ENCODE measurements at places on chromosomes 16 and 17. TPM values are rescaled to one million over a fixed set of nuclear protein-coding genes. Genes with fewer than 3 reads are reported as not detected.

GRCh38 chr17:38485146-38485468 lies 56.8 kb downstream of the ARHGAP23 start:
- no peak overlapping the region for H3K27ac ChIP-seq
- no peaks in the 10 kb centered on the region for H3K4me1 ChIP-seq
- DNase-seq: no peak
- no peak overlapping the region for H3K4me3 ChIP-seq
- H3K36me3 ChIP-seq: no peaks in the 10 kb centered on the region

DNA sequence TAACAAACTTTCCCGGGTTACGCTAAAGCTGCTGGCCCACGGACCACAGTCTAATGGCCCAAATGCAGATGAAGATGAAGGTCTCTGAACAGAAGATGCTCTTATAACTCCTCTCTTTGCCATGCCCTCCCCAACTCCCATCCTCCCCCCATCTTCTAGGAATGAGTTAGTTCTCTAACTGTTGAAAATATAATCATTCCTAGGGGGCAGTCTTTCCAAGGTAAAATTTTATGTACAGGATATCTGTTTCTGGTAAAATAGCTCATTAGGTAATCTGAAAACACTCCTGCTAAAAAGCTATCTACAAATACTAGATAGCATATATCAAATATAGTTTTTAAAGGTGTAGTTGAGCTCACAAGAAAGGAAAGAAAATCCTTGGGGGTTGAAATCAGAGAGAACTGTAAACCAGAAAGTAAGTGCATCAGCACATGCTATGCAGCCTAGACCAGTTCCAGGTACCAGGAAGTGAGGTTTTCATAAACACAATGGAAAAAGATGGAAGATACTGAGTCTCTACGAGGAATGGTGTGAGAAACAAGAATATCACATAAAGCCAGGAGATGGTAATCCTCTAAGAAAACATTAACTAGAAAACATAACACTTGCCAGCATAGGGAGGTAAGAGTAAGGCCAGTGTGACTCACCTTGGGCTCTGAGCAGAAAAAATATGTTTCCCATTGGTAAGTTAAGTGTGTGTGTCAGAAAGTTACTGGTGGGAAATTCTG lies 38.1 kb downstream of the CMC2 start:
- no peaks in the 10 kb centered on the region for H3K4me1 ChIP-seq

GRCh38 chr16:48310908-48311641 lies 63.7 kb upstream of the ABCC11 start:
- DNase-seq: no peak
- peaks cover 4% of the 10 kb centered on the region for H3K4me1 ChIP-seq
- H3K4me3 ChIP-seq: no peak overlapping the region
- H3K27me3 ChIP-seq: no peaks in the 10 kb centered on the region
- no peaks in the 10 kb centered on the region for H3K36me3 ChIP-seq

DNA sequence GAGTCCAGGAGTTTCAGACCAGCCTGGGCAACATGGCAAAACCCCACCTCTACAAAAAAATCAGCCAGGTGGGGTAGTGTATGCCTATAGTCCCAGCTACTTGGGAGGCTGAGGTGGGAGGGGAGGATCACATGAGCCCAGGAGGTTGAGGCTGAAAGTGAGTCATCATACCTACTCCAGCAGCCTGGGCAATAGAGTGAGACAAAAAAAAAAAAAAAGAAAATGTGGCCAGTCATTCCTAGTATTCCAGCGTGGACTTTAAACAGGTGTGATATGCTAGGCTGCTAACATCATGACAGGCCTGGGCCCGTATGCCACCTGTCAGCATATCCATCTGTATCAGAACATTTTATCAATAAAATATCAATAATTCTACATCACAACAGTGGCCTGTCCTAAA lies 143.3 kb downstream of the AATF start:
- H3K36me3 ChIP-seq: peaks cover 9% of the 10 kb centered on the region
- no peak for DNase-seq
- no peaks in the 10 kb centered on the region for H3K4me1 ChIP-seq
- H3K27me3 ChIP-seq: no peaks in the 10 kb centered on the region
- no peak overlapping the region for H3K27ac ChIP-seq

GRCh38 chr17:65290056-65290455 lies 152.9 kb downstream of the RGS9 start:
- DNase-seq: no peak
- no peaks in the 10 kb centered on the region for H3K36me3 ChIP-seq
- peaks cover 6% of the 10 kb centered on the region for H3K4me1 ChIP-seq
- no peak overlapping the region for H3K4me3 ChIP-seq
- no peak overlapping the region for H3K27ac ChIP-seq

- H3K36me3 ChIP-seq: peaks cover 9% of the 10 kb centered on the region
- DNase-seq: peak; percentile 75
- H3K4me3 ChIP-seq: peak overlapping the region; percentile 98
- no peaks in the 10 kb centered on the region for H3K27me3 ChIP-seq
Observed at GRCh38 chr17:42674755-42675347, 1.9 kb downstream of the PLEKHH3 start.

- no peak overlapping the region for H3K4me3 ChIP-seq
- no peak for DNase-seq
- H3K27ac ChIP-seq: no peak overlapping the region
- no peaks in the 10 kb centered on the region for H3K36me3 ChIP-seq
- H3K27me3 ChIP-seq: no peaks in the 10 kb centered on the region
Observed at GRCh38 chr16:57514791-57515600, 21.4 kb downstream of the CCDC102A start.

GRCh38 chr17:30093463-30094147 lies 23.0 kb upstream of the NSRP1 start:
- no peak overlapping the region for H3K4me3 ChIP-seq
- H3K27ac ChIP-seq: no peak overlapping the region
- no peaks in the 10 kb centered on the region for H3K27me3 ChIP-seq
- DNase-seq: peak; percentile 37
- peaks cover 6% of the 10 kb centered on the region for H3K4me1 ChIP-seq
- no peaks in the 10 kb centered on the region for H3K36me3 ChIP-seq

DNA sequence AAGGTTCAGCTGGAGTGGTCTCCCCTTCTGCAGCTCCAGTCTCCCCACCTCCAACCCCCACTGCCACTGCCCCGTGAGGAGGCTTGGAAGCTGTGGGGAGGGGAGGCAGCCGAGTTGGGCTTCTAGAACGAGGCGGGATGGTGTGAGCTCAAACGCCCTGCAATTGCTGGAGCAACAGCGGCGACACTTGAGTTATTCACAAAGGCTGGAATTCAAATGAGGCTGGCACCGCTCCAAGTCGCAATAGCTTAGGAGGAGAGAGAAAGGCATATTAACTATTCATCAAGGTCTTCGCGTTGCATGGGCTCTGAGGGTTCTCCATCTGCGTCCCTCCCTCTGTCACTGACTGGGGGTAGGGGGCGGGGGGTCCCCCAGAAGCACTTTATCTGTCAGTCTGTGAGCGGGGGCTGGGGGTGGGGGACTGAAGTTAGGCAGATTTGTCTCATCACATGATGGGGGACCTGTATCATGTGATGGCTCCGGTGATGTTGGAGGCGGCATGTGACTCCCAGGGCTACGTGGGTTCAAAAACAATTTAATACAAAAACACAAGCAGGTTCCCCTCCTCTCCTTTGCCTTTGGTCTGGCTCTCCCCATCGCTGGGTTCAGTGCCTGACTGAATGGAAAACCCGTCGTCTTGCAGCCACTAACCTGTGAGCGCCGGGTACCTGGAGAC lies 70.5 kb downstream of the RBBP6 start:
- no peaks in the 10 kb centered on the region for H3K27me3 ChIP-seq
- no peak overlapping the region for H3K27ac ChIP-seq
- H3K36me3 ChIP-seq: no peaks in the 10 kb centered on the region
- H3K4me1 ChIP-seq: peaks cover 15% of the 10 kb centered on the region
- peak; percentile 67 for DNase-seq

DNA sequence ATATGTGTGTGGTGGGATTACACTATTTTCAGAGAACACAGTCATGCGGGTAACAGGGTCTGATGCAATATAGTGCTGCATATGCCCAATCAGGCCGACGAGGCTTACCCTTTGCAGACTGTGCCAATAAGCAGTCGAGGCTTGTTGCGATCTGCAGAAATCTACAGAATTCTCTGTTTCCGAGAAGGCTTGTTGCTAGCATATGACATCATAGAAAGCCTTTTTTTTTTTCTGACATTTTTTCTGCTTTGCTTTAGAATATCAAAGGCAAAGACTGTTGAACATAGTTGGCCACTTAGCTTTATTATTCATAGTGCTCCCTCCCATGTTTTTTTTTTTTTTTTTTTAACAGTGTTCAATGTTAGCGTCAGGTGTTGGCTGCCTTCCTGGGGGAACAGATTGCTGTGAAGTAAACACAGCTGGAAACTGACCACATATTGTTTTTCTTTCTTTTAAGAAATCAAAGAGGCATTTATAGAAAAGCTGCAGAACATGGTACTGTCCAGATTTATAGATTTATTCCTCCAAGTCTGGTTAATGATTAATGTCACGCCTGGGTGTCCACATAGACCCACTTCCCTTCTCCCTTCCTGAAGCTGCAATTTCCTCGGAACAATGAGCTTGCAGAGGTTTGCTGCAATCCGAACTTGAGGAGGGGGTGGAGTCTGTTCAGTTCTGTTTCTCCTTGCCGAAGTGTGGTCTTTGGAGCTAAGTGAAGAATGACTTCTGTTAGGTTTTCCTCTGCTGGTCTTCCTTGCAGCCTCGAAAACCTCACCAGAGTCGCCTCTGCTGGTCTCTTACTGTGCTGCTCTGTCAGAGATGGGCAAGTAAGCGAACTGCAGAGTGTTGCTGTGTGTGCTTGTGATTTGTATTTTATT lies 87.3 kb downstream of the MAP2K6 start:
- H3K4me3 ChIP-seq: no peak overlapping the region
- no peaks in the 10 kb centered on the region for H3K36me3 ChIP-seq
- peak overlapping the region; percentile 84 for H3K27ac ChIP-seq
- DNase-seq: peak; percentile 78
- no peaks in the 10 kb centered on the region for H3K27me3 ChIP-seq

DNA sequence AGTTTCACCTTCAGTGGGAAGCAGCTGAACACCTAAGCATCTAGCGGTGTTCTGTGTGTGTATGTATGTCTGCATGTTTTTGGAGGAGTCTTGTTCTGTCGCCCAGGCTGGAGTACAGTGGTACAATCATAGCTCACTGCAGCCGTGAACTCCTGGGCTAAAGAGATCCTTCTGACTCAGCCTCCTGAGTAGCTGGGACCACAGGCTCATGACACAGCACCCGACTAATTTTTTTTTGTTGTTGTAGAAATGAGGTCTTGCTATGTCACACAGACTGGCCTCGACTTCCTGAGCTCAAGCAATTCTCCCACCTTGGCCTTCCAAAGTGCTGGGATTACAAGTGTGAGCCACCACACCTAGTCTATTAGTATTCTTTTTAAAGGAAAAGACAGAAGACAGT lies 30.2 kb upstream of the FAAP100 start:
- H3K4me3 ChIP-seq: no peak overlapping the region
- H3K27ac ChIP-seq: no peak overlapping the region
- no peaks in the 10 kb centered on the region for H3K4me1 ChIP-seq

DNA sequence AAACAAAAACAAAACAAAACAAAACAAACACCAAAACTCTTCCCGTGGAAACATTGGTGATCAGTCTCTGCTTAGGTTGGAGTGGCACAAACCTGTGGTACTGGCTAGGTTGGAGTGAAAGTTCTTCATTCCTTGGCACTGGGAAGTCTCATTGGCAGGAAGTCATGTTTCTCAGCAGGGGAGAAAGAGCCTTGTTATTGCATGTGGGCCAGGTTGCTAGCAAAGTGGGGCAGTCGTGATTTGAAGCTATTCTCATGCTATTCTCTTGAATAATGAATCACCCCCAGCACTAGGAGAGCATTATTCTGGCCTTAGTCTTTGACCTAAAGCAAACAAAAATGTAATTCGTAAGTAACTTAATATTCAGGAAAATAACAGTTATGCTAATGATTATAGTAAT lies 24.3 kb upstream of the B4GALNT2 start:
- peak; percentile 35 for DNase-seq
- H3K27ac ChIP-seq: peak overlapping the region; percentile 52
- no peaks in the 10 kb centered on the region for H3K27me3 ChIP-seq
- no peaks in the 10 kb centered on the region for H3K36me3 ChIP-seq
- H3K4me3 ChIP-seq: no peak overlapping the region

GRCh38 chr16:10619271-10619849 lies 39.0 kb upstream of the EMP2 start:
- H3K36me3 ChIP-seq: no peaks in the 10 kb centered on the region
- peaks cover 5% of the 10 kb centered on the region for H3K4me1 ChIP-seq
- H3K4me3 ChIP-seq: no peak overlapping the region
- no peaks in the 10 kb centered on the region for H3K27me3 ChIP-seq
- peak; percentile 70 for DNase-seq

GRCh38 chr17:76523084-76524037 lies 14.1 kb downstream of the CYGB start:
- no peak overlapping the region for H3K27ac ChIP-seq
- H3K36me3 ChIP-seq: no peaks in the 10 kb centered on the region
- no peak overlapping the region for H3K4me3 ChIP-seq
- peak; percentile 74 for DNase-seq
- H3K4me1 ChIP-seq: peaks cover 23% of the 10 kb centered on the region

GRCh38 chr16:56983211-56983751 lies 6.1 kb upstream of the NLRC5 start:
- H3K36me3 ChIP-seq: no peaks in the 10 kb centered on the region
- peak; percentile 31 for DNase-seq
- H3K4me3 ChIP-seq: no peak overlapping the region
- H3K27ac ChIP-seq: no peak overlapping the region

Gene GALNS
- total RNA-seq: 8.8 TPM

Gene CD300C
- total RNA-seq: not detected

Gene TBC1D26
- not detected for total RNA-seq

Gene CRYM
- total RNA-seq: not detected

Gene INCA1
- 1.0 TPM for total RNA-seq
